ENCODE measurements at places on chromosomes 16 and 17.

GRCh38 chr17:67613961-67614360, 103.8 kb upstream of the NOL11 start:
- DNase-seq: no peak

DNA sequence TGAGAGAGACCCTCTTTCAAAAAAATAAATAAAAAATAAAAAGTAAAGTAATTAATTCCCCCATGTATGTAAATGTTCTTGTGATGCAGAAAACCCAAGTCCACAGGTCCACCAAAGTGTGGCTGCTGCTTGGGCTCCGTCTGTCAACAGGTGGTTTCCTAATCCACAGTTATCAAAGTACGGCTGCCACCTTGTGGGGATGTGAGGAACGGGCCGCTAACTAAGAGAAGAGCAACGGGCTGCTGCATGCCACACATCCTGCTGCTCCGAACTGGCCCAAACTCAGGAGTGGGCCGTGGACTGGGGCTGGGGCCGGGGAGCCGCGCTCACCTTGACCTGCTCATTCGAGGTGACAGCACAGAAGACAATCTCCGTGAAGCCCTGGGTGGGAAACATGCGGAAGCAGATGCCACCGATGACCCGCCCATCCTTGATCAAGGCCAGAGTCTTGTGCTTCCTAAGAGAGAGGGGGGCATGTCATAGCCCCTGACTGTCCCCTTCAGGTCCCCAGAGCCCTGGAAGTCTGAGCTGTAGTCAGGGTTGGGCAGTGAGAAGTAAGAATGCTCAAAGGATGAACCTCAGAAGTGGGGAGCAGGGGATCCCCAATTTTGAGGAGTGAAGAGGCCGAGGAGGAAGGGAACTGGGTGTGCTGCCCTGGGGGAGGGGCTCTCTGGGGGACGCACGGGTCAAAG, 4.3 kb downstream of the KAT2A start:
- DNase-seq: peak; percentile 74

DNA sequence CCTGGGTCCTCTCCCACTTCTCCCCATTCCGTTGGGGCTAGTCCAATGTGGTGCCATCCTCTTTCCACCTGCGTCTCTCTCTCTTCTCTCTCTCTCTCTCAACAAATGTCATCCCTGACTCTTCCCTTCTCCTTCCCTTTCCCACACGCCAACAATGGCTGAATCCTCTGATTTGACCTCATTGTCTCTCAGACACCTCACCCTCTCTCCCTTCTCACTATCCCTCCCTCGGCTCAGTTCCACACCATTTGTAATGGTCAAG, 628 bp upstream of the ZNF18 start:
- no peak for DNase-seq

DNA sequence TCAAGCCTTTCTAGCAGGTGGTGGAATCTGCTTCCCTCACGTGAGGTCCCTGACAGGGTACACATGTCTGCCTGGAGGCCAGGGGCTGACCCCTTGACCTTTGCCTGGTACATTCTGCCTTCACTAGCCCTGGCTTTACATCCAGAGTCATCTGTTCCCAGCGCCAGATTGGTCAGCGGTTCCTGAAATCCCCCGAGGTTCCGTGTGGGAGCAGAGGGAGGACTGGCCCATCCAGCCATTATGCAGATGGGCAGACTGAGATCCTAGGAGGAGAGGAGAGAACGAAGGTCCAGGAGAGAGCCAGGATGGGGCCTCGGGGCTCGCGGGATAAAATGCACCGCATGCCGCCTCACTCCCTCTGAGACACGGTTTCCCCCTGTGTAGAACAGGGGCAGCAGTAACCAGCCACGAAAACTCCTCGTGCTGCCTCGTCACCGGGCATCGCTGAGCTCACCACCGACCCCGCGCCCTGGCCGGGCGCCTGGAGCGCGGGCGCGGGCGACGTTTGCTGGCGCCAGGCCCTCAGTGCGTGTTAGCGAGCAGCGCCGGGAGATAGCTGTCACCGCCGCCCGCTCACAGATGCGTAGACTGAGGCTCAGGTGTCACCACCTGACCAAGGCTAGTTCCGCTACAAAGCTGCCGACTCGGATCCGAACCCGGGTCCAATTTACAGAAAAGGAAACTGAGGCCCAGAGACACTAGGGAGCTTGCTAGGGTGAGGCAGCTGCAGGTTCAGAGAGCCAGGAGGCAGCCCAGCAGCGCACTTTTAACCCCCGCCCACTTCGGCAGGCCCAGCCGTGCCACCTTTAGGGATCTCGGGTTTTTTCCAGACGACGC, 811 bp upstream of the MAP2K3 start:
- no peak for DNase-seq

GRCh38 chr17:40321961-40322357, 13.0 kb downstream of the RARA start:
- peak; percentile 63 for DNase-seq

- DNase-seq: no peak
Measured at GRCh38 chr16:1316033-1316405, 6.6 kb downstream of the UBE2I start.

DNA sequence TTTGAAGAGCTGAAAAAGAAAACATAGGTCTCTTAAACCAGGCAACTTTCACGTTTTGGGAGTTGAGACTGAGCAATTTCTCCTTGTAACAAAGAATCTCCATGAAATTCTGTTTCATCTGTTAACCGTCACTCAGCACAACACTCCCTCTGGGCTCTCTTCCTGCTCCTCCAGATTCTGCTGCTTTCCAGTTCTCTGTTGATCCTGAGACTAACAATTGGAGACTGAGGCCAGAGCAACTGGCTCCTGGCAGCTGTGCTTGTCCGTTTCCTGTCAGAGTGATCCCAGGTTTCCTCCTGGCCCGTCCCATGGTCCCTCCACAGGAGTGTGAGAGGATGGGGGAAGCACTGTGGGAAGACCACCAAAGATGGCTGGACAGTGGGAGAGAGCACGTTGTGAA, 32.5 kb downstream of the IST1 start:
- no peak for DNase-seq

DNA sequence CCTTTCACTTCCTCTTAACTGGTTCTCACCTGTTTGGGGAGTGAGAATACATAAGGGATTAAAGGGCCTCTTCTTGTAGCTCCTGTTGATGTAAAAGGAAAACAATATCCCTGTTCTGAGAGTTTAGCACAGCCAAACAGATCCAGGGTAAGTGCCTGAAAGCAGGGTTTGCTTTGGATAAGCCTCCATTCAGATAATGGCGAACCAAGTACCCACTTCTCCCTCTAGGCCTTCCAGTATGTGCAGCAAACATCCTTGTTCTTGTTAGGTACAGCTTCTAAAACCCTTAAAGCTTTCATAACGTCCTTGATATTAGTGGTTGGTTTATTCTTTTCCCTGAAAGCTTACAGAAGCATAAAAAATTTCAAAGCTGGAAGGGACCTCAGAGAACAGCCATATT, 130.6 kb upstream of the DNAH9 start:
- DNase-seq: no peak

DNA sequence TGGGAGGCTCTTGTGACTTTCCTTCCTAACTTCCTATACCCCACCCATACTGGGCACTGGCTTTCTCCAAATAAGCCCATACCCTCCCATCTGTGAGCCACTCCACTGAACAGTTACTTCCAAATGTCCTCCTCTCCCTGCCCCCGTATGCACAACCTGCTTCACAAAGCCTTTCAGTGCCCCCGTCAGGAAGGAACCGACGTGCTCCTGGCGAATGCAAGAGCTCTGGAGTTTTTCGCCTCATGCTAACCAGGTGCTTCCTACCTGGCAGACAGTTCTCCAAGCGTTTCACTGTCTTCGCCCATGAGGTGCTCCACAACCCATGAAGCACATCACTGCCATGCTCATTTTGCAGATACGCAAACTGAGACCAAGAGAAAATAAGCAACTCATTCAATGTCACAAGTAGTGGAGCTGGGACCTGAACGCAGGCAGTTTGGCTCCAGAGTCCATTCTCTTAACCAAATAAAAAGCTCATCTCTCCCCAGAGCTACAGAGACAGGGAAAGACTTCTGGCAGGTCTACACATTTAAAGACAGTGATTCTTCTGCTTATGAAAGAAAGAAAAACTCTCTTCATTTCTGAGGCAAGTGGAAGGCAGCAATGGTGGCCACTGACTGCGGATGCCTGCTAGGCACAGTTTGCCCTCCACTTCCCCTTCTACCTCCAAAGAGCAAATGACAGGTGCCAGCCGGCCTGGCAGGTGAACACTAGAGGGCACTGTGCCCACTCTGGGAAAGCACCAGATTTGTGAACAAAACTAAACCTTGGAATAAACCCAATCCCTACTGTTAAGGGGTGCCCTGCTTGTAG, 23.8 kb downstream of the SPHK1 start:
- peak; percentile 52 for DNase-seq

GRCh38 chr17:38326996-38327792, 16.6 kb downstream of the GPR179 start:
- DNase-seq: no peak

DNA sequence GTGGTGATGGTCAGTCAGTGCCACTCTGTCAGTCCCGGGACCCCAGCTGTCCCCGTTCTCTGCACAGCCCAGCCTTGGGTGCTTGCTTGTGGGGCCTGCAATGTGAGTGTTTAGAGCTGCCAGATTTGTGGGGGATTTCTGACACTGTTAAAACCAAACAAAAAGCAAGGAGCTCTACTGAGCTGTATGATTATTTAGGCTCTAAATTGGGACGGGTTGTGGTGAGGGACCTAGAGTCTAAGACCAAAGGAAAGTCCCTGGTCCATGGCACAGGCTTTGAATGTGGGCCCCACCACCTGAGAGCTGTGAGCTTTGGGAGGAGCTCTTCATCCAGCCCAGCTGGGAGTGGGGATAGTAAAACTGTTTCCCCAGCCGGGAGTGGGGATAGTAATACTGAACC, 63.3 kb downstream of the KSR1 start:
- no peak for DNase-seq

DNA sequence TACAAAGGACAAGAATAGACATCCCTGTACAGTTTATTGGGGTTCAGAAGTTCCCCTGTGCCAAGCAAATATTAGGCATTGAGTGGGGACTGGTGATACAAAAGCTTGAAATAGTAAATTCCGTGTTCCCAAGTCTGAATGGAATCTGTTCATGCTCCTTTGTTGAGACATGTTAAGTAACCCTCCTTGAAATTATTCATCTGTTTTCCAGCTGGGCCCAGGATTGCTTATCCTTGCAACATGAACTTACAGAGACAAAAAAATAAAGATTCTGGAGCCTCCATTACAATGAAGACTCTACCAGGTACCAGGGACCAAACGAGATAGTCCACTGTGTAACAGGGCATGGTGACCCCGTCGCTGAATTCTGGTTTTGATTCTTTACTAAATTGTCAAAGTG, 6.1 kb upstream of the CCL8 start:
- DNase-seq: no peak

DNA sequence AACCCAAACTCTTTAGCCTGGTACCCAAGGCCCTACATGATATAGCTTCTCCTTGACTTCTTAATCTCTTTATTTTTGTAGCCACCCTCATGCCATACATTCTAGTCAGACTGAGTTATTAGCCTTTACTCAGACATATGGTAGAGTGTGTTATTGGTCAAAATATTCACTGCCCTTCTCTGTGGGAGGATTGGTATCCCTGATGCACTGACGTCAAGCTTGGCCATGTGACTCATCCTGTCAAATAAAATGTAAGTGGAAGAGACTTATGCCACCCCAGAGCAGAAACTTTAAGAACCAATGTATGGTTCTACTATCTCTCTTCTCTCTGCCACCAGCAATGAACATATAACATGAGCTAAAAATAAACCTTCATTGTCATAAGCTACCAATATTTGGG, 12.2 kb upstream of the BEAN1 start:
- DNase-seq: no peak

- no peak for DNase-seq
Measured at GRCh38 chr16:14629612-14629918, 495 bp downstream of the PARN start.

DNA sequence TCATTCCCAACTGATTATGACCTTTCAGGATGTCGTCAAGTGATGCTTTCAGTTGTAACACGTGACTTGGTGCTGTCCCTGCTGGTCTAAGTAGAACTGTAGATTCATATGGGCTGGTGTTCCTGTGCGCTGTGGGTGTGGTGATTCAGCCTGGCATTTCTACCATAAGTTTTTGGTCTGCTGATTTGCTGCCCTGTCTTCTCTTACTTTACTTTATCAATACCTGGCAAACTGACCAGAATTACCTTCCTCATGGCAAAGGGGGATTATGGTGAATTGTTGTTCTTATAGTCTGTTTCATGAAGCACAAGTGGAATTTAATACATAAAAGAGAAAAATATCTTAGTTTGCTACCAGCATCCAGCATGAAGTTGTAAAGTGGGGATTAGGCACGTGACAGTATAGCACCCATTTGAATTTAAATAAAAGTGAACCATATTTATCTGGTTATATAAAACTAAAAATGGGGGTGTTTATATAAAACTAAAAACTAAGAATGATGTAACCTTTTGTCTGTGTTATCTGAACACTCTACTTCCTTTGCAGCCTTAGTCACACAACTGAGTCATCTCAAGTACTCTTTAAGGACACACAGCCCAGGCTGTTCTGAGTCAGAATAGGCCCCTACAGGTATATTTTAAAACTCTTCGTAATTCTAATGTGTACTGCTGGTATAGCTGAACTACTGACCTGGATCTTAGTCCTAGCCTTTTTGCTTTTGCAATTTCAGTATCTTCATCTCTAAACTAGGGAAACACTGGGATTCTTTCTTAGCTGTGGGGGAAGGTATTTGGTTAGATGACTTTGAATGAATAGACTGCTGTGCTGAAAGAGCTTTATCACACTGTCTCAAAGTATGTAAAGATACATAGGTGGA, 28.3 kb downstream of the TTC19 start:
- DNase-seq: no peak

- no peak for DNase-seq
Measured at GRCh38 chr17:74345433-74346241, 16.0 kb downstream of the BTBD17 start.

- DNase-seq: no peak
Measured at GRCh38 chr16:26133416-26134093, 441.8 kb downstream of the HS3ST4 start.

GRCh38 chr17:28385406-28385805, 13.9 kb downstream of the SARM1 start:
- no peak for DNase-seq

GRCh38 chr16:23597003-23597756, 1.1 kb upstream of the NDUFAB1 start:
- DNase-seq: no peak

- no peak for DNase-seq
Measured at GRCh38 chr16:69762814-69763598, 874 bp downstream of the WWP2 start.

DNA sequence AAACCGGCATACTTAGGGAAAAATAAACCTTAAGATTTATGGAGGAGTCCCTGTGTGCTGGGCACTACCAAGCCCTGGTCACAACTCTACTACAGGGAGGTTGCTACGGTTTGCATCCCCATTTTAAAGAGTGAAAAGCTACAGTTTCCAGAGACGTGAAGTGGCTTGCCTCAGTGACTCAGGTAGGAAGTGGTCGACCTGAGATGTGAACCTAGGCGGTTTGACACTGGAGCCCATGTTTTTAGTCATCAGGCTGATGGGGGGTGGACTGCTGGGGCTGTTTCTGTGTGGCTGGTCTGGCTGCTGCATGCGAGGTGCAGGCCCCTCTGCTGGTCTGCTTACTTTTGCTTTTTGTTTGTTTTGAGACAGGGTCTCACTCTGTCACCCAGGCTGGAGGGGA, 6.6 kb downstream of the COX6A2 start:
- DNase-seq: no peak

GRCh38 chr17:11404431-11405276, 163.6 kb downstream of the SHISA6 start:
- DNase-seq: no peak

- no peak for DNase-seq
Measured at GRCh38 chr16:68289202-68289601, 21.5 kb downstream of the SLC7A6OS start.

Measured in effector CD8-positive, alpha-beta T cell (primary cell).